ENCODE measurements at places on chromosomes 2 and 18. TPM values are rescaled to one million over a fixed set of nuclear protein-coding genes. Genes with fewer than 3 reads are reported as not detected.

DNA sequence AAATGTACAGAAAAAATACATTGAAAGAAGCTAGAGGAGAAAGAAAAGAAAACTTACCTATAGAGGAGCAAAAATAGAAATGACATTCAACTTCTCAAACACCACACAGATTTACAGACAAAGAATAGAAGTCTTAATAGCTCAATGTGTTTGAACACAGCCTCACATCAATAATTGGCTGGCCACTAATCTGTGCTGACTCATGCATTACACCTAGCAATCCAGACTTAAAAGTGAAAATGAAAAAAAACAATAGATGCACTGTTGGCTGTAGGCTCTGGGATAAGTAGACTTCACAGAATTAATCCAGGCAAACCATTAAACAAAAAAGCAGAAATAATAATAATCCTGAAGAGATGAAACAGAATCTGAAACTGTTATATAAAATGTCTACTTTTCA, 961.3 kb upstream of the CELF4 start:
- no peak for DNase-seq

- no peak for DNase-seq
Measured at GRCh38 chr2:230590333-230590732, 122.3 kb upstream of the CAB39 start.

DNA sequence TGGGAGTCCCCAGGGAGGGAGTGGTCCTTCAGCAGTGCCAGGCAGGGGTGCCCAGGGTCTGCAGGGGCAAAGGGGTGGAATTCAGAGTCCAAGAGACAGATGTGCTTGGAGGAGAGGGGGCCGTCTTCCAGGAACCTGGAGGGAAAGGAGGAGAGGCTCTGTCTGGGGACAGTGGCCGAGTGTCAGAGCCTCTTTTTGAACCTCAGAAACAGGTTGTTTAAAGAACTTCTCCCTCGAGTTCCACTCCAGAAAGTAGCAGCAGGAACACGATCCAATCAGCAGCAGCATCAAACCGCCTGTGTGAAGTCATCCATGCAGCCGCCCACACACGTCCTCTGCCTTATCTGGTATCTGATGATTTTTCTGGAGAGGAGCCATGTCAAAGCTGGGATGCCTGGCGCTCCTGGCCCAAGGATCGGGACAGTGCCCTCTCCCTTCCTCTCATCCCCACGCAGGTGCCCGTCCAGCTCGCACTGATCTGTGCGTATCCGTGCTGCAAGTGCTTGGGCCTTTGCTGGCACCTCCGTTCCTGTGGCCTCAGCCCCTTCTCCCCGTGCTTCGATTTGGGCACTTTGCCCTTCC, 205.1 kb downstream of the NDUFA10 start:
- peak; percentile 45 for DNase-seq

Gene IL36G
- not detected for total RNA-seq

DNA sequence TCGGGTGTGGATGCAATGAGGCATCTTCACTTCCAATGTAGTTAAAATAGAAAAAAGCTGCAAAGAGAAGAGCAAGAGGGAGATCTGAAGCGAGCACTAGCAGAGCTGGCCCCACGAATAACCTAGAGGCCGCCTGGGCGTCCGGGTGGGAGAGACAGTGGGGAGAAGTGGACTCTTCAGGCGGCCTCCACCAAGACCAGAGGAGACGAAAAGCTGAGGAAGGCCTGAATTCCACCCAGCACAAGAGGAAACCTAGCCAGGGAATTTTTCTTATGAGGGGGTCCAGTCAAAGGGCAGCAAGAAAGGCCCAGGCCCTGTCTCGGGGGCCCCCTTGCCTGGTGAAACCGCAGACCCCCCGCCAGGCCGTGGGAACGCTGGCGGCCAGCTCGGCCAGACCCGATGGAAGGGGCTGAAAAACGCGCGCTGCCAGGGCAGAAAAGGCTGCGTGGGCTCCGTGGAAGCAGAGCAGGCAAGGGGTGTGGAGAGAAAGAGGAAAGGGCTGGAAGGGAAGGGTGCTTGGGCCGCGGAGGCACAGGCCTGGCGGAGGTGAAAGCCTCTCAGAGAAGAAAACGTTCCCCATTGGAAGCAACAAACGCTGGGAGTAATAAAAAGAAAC, 69.2 kb downstream of the KCTD1 start:
- DNase-seq: no peak

Measured in activated CD4-positive, alpha-beta memory T cell treated with anti-CD3 and anti-CD28 coated beads for 36 hours (primary cell).